Activated T-helper 17 cell treated with anti-CD3 and anti-CD28 coated beads, Interleukin-2, amount 50 U/mL, for 72 hours (primary cell): ENCODE measurements at places on chromosomes 4 and X.

- ATAC-seq = no peak
Measured at GRCh38 chr4:181365671-181366070, 877.5 kb upstream of the TENM3 start.

DNA sequence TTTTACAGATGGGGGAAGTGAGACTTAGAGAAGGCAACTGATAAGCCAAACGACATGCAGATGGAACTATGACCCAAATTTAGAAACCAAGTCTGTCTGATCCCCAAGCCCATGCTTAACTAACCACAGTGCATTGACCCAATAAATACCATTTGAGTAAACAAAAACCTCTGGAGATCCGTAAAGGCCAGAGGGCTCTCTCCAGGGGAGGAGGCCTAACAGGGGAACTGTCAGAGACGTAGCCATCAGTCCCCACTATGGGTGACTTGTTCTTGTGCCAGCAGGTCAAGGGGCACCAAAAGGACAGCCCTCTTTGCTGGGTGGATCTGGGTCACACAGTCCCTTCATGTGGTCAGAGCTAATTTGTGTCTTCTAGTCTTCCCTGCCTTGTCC is 420.2 kb downstream of the BCOR start:
- ATAC-seq = no peak

GRCh38 chr4:173503330-173504180 is 26.5 kb downstream of the HAND2 start:
- ATAC-seq = no peak

DNA sequence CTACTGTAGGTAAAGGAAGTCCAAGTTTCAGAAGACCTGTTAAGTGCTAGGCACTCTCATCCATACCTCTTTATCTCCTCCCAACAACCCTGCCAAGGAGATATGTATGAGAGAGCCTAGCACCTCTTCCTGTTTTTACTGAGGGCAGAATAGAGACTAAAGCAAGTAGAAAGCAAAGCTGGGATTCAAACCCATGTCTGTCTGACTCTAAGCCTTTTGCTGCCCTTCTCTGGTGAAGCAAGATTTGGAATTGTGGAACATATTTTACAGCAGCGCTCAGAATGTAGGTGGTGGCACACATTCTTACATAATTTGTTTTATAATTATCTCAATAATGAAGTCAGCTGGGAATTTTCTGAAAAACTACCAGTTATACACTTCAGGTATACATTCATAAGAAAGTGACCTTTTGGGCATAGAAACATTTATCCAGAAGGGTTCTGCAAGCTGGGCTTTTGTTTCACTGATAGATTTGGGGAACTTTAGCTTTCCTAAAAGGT is 41.7 kb downstream of the SEPTIN11 start:
- ATAC-seq = no peak

DNA sequence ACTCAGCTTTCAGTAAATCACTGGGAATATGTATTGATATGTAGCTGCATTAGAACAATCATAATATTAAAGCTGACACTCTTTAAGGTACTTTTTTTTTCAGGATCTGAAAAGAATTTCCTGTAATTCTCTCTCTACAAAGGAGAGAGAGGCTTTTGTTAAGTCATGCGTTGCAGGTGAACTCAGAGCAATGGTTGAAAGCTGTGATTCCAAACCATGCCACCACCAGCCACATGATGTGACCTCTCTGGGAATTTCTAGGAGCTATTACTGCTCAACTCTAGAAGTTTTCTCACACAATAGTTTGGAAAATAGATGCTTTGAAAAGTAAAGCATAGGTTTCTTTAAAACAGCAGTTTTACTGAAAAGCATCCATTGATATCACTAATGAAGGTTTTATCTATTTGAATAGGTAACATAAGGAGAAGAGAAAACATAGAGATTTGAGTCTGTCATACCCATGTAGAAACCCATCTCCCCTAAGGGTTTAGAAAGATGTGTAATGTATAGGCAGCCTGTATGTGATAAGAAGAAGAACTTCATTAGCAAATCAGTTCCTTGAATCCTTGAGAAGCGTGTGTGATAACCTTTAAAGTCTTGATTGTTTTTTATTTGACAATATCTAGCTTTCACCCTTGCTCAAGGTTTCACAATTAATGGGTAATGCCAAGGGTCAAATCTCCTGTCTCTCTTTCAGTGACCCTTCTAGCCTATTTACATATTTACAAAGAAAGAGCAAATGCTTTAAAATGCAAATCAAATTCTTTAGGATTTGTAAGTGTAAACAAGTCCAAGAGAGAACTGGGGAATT is 161.0 kb upstream of the ANKRD50 start:
- ATAC-seq = no peak

GRCh38 chr4:176729489-176729888 is 63.2 kb downstream of the VEGFC start:
- no peak for ATAC-seq
